Esophagus muscularis mucosa (tissue), 4 donors: ENCODE measurements at places on chromosomes 5 and 9. TPM values are rescaled to one million over a fixed set of nuclear protein-coding genes. Genes with fewer than 3 reads are reported as not detected.

Gene CDO1
- 26.0 TPM for total RNA-seq

Gene SLCO4C1
- 0.06 TPM for total RNA-seq

Gene PRR16
- total RNA-seq, result 4.6 TPM

Gene ZNF462
- 34.5 TPM for total RNA-seq

Gene PCDHGA3
- total RNA-seq, result 2.6 TPM

Gene CRHBP
- 1.8 TPM for total RNA-seq

Gene CD180
- 0.69 TPM for total RNA-seq

Gene NEURL1B
- 34.1 TPM for total RNA-seq

Gene ANKRD55
- total RNA-seq, result 0.66 TPM

Gene PCDHA9
- total RNA-seq, result 0.23 TPM

Gene MYMK
- total RNA-seq, result not detected

Gene SLC6A7
- total RNA-seq, result not detected

Gene BTNL8
- 0.17 TPM for total RNA-seq

Gene GABRA1
- not detected for total RNA-seq

Gene COX7C
- total RNA-seq, result 539 TPM

Gene ZFP2
- 2.1 TPM for total RNA-seq

Gene DDX46
- total RNA-seq, result 33.2 TPM

Gene FGF18
- 0.66 TPM for total RNA-seq

Gene RC3H2
- total RNA-seq, result 40.1 TPM

Gene CER1
- total RNA-seq, result not detected

Gene PWWP2A
- total RNA-seq, result 24.0 TPM

Gene POU5F2
- 2.5 TPM for total RNA-seq

Gene HOMER1
- total RNA-seq, result 11.2 TPM

Gene PTPDC1
- 18.4 TPM for total RNA-seq

Gene SERF1A
- total RNA-seq, result 7.6 TPM

Gene ASTN2
- 4.6 TPM for total RNA-seq

Gene EMB
- 8.0 TPM for total RNA-seq

Gene UBE2QL1
- total RNA-seq, result 0.98 TPM

Gene CTSV
- not detected for total RNA-seq

Gene STK32A
- 1.0 TPM for total RNA-seq

Gene GLDC
- total RNA-seq, result not detected

Gene CCL27
- total RNA-seq, result not detected

Gene HAPLN1
- 0.42 TPM for total RNA-seq
